ENCODE measurements at places on chromosomes 1 and 21.

GRCh38 chr1:243269461-243269801, 13.6 kb downstream of the SDCCAG8 start:
- no peak for DNase-seq

- DNase-seq: no peak
These were observed 351.8 kb downstream of the NEGR1 start for GRCh38 chr1:71930511-71930910.

- DNase-seq: peak; percentile 49
These were observed 4.1 kb upstream of the TFAP2E start for GRCh38 chr1:35568975-35569395.

DNA sequence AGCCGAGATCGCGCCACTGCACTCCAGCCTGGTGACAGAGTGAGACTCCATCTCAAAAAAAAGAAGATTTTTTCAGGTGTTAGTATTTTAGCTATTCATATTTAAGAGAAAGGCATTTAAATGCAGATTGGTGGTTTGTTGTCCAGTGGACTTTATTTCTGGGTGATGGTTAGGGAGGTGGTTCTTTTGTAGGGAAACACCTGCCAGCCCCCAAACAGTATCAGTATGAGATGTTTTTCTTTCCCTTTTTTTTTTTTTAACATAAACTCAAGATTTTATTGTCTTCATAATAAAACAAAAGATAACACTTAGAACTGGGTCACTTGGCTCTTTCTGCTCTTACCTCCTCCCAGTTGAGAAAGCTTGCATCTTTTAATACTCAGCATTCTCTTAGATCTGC, 9.9 kb downstream of the CCDC18 start:
- no peak for DNase-seq

DNA sequence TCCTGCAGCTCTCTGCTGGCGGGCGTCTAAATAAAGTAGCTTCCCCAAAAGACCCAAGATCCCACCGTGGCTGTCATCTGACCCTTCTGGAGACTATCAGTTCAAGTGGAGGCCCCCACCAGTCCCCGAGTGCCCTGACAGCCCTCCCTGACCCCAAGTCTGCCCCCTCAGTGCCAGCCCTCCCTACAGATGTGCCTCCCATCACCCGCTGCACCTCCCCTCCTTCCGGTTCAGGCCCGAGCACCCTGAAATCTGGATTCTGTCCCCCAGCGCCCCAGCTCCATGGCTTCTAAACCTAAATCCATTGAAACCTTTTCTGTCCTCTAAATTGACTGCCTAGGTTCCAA, 595 bp downstream of the IL10RB start:
- DNase-seq: peak; percentile 20

GRCh38 chr1:65180977-65181376, 33.0 kb downstream of the AK4 start:
- no peak for DNase-seq

GRCh38 chr1:84031802-84032327, 32.9 kb upstream of the TTLL7 start:
- no peak for DNase-seq
